Hepatic stellate cell (primary cell): ENCODE measurements at places on chromosomes 13 and 19.

DNA sequence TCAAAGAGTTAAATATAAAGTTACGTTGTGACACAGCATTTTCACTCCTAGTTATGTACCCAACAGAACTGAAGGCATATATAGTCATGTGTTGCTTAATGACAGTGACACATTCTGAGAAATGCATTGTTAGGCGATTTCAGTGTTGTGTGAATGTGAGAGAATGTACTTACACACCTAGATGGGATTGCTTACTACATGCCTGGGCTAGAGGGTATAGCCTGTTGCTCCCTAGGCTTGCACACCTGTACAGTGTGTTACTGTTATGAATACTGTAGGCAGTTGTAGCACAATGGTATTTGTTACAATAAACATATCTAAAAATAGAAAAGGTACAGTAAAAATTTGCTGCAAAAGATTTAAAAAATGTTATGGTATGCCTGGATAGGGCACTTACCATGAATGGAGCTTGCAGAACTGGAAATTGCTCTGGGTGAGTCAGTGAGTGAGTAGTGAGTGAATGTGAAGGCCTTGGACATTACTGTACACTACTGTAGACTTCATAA, 89.2 kb downstream of the DHRS12 start:
- no peak for DNase-seq

- DNase-seq, result no peak
Measured at GRCh38 chr19:5827342-5827890, 12.1 kb downstream of the FUT6 start.

GRCh38 chr13:105135852-105136615, 1399.4 kb downstream of the EFNB2 start:
- DNase-seq, result no peak

DNA sequence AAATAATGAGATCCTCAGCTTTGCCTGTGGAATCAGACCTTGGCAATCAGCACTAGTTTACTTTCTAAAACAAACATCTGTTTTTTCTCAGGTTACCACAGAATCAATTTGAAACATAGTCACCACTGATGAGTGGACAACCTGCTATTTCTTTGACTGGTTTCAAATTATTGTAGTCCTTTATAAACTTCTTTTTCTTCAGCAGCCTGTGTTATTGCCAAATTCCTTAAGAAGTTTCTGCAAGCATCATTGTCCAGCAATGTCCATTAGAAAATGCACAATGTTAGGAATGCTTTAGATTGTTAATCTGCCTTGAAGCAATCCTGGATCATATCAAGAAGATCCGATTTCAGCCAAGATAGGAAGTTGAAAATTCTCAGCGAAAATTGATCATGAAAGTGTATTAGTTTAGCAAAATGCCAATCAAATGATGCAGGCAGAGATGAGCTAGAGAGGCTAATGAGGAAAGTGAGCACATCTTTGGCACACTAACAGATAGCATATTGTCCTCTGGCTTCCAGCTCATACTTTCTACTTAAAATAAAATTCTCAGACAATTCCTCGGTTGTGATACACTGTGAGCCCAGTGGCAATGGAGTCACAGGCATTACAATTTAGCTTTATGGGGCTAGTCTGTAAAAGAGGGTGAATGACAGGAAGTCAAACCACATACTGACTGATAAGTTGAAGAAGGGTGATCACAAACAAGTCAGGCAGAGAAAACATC, 270.6 kb downstream of the SLITRK6 start:
- DNase-seq, result no peak

GRCh38 chr13:55583953-55584593, 1556.6 kb upstream of the PRR20A start:
- DNase-seq, result no peak

DNA sequence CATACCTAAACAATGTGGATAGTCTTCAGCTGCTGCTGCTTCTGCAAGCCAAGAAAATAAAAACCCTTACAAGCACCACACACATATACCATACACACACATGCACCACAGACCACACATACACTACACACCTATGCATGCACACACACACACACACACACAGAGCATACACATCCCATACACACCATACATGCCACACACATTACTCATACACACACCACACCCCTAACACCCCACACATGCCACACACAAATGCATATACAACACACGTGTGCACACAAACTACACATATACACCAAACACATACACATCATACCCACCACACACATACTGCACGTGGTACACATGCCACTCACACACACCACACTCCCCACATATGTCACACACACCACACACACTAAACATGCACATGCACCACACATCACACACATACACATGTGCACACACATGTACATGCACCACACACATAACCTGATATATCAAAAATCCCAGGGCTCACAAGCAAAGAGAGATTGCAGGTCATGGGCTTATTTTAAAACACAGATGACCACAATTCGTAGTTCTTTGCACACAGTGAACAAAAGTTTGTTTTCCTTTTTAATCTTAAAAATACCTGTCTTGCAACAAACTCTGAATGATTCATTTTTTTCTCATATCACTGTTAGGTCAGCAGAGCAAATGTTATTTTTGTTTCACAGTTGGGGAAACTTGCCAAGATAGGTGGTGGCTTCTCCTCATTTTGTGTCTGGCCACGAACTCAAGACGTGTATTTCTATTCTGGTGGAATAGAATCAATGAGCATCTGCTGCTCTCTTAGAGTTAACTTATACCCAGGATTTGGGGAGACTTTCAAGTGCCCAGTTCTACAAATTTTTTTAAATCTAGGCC, 456.6 kb downstream of the FGF9 start:
- DNase-seq, result no peak

GRCh38 chr13:73429701-73430100, 370.9 kb downstream of the KLF5 start:
- no peak for DNase-seq
